ENCODE measurements at places on chromosomes 5 and 9. TPM values are rescaled to one million over a fixed set of nuclear protein-coding genes. Genes with fewer than 3 reads are reported as not detected.

- no peak for ATAC-seq
Observed at GRCh38 chr9:133732639-133733408, 5.3 kb downstream of the SARDH start.

- peak; percentile 28 for ATAC-seq
Observed at GRCh38 chr5:98769210-98769958, 4.1 kb upstream of the RGMB start.

DNA sequence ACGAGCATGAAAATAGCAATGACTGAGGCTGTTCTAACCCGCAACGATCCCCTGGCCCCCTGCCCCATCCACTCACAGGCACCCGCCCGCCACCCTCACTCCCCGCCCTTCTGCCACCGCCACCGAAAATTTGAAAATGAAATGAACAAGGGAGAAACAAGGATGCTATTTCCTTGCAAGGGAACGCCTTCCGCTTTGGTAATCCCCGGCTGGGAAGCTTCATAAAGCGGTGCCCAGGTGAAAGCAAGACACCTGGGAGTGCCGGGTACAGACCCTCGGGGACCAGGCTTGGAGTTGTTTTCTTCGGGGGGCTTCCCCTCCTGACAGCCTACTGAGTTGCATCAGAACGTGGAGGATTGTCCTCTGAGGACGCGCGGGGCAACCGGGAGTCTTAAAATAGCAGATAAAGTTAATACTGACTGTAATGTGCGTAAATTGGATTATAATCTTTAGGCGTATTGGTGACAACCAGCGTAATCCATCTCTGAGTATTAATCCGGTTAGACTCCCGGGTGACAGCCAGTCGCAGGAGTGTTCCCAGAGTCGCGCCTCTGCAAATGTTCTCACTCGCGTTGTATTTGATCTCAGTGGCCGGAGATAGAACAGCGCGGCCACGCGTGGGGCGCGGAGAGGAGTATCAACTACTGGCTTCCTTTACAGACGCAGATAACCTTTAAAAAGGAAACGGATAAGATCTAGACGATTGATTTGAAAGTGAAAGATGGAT, 885 bp upstream of the MLLT3 start:
- peak; percentile 0 for ATAC-seq

DNA sequence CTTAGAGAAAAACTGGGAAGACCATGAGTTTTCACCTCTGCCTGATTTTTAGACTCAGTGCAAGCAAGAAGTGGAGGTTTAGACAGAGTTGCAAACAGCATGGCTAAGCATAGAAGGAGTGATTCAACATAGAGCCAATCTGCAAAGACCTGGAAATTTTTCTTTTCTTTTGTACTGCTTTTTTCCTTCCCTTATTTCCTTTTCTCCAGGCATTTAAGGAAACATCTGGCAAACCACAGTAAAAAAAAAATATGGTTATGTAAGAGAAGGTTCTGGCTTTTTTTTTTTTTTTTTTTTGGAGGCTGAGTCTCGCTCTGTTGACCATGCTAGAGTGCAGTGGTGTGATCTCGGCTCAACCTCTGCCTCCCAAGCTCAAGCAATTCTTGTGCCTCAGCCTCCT, 16.6 kb upstream of the DCAF12 start:
- ATAC-seq: no peak

- ATAC-seq: no peak
Observed at GRCh38 chr9:114629563-114630090, 18.5 kb downstream of the TMEM268 start.

Gene TAS2R1
- total RNA-seq: 1.9 TPM

Gene SELENOP
- 1.8 TPM for total RNA-seq

Gene RXRA
- total RNA-seq: 11.1 TPM

Gene SLC4A9
- total RNA-seq: 0.05 TPM

All from motor neuron (in vitro differentiated cells).